ENCODE measurements at places on chromosomes 16 and 17. TPM values are rescaled to one million over a fixed set of nuclear protein-coding genes. Genes with fewer than 3 reads are reported as not detected.

DNA sequence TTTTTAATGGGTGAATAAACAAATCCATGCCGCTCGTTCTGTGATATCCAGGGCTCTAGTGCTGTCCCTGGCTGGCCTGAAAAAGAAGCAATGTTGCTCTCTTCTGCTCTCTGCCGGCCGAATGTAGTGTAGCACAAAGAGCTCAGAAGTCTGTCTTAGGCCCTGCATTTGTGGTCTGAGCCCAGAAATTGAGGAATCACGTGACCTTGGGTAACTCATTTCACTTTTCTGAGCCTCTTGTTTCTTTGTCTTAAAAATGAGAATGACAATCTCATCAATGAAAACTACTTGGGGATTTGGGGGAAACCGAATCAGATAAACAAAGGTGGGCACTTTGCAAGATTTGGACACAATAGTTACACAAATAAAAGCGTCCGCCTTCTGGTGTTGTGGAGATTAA is 381.6 kb upstream of the ASIC2 start:
- DNase-seq, result no peak

GRCh38 chr17:43125967-43126910 is 1.1 kb upstream of the BRCA1 start:
- no peak for DNase-seq

Gene NOXO1
- total RNA-seq, result 0.20 TPM

Gene CLEC3A
- total RNA-seq, result not detected

DNA sequence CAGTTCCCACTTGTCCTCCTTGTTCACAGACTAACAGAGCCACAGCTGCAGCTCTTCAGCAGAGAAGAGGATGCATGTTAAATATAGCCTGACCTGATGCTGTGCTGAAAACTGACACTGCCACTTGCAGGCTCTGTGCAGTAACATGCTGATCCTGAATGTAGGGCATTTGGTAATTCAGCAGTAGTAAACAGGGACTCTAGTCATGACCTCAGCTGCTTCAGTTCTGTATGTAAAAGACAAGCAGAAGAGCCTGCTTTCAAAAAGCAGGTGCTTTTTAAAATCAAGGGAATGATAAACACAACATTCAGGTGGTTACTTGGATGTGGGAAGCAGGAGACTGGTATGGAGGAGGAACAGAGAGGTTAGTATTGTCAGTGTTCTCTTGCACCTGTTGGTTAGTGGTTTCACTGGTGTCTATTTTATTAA is 33.8 kb downstream of the ESRP2 start:
- DNase-seq, result peak; percentile 23

- no peak for DNase-seq
Observed at GRCh38 chr17:59642565-59642964, 22.9 kb downstream of the CLTC start.

DNA sequence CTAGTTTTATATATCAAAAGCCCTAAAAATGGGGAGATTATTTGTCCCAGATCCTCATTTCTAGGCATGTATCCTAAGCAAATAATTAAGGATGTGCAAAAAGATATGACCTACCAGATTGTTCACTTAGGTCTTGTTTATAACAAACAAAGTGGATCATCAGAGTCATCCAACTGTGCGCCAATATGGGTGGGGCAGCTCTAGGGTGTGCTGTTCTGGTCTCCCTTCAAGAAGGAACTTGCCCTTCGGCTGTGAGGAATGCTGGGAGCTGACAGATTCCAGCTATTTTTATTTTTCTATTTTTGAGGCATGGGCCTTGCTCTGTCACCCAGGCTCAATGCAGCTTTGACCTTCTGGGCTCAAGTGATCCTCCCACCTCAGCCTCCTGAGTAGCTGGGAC is 13.8 kb downstream of the CHP2 start:
- no peak for DNase-seq

Gene METTL16
- 24.5 TPM for total RNA-seq

DNA sequence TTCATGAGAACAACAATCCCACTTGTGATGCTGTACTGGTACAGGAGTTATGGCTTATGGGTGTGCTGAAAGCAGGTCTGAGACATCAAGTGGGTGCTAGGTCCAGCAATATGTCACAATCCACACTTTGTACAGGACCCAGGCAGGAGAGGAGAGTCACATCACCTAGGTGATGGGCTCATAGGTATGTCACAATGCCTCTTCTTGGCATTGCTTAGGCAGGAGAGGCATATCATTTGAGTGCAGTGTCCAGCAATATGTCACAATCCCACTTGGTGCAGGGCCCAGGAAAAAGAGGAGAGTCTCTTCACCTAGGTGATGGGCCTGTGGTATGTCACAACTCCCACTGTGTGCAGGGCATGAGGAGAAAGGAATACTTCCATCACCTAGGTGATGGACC is 2110.0 kb downstream of the TP53TG3F start:
- DNase-seq, result no peak

DNA sequence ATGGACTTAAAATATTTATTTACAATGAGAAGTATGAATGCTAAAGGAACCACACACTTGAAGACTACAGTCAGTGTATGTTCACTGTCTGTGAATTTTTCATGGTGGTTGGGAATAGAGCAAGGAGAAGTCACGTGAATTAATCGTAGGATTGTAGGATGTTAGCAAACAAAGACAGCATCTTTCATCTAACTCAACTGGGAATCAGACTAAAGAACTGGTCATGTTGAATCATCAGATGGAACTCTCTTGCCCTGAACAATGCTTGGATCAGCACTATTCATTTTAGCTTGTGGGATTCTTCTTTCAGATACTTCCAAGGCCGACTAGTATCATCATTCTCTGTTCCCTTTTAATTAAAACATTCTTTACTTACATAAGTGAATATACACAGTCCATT is 18.1 kb downstream of the KCNJ2 start:
- no peak for DNase-seq

Gene SLC16A6
- total RNA-seq, result 47.7 TPM

DNA sequence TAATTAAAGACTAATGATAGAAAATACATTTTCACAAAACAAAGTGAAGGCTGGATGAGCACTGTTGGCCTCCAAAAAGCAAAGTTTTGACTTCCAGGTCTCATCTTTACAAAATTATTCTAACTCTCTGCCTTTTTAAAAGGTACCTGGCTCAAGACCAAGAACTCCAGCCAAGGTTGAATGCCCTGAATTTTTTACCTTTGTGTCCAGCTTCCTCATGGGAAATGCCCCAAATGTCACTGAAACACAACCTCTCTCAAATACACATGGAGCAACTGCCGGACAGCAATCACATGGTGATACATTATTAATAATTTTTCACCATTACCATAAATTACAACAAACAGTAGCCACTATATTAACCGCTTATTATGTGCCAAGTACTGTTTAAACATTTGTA is 32.2 kb downstream of the ADAMTS18 start:
- no peak for DNase-seq

Gene KRT14
- total RNA-seq, result not detected

DNA sequence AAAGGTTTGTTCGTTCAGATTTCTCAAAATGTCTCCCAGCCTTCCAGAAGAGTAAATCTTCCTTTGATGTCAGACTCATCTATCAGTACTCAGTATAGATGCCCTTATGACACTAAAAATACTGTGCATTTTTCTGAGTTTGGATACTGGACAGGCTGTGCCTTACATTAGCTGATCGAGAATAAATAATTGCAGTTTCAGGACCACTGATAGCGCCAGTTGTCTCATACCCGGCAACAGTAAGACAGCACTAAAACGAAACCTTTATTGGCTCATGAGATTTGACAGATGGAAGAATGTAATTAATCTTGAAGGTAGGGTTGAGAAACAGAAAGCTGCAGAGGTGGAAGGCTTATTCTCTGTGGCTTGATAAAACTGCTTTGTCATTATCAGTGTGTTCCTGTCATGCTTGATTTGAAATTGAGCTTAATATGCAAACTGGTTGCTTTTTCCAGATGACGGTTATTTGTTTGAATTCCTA is 1.2 kb downstream of the ATP6V0A1 start:
- no peak for DNase-seq

Gene KRT20
- 0.21 TPM for total RNA-seq

DNA sequence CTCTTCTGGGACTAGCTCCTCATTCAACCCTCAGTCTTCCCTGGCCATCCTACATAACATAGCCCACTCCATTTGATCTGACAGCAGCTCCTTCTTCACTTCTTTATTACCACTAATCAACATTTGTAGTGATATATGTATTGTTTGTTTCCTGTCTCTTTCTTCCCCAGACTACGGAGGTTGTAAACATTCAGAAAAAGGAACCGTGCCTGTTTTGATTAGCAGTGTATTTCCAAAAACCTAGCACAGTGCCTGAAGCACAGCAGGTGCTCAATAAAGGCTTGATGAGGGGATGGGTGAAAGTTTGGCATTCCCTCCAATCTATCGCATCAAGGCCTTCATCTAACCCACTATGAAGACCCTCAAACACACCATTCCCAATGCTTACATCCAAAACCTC is 150.8 kb downstream of the XYLT1 start:
- no peak for DNase-seq

DNA sequence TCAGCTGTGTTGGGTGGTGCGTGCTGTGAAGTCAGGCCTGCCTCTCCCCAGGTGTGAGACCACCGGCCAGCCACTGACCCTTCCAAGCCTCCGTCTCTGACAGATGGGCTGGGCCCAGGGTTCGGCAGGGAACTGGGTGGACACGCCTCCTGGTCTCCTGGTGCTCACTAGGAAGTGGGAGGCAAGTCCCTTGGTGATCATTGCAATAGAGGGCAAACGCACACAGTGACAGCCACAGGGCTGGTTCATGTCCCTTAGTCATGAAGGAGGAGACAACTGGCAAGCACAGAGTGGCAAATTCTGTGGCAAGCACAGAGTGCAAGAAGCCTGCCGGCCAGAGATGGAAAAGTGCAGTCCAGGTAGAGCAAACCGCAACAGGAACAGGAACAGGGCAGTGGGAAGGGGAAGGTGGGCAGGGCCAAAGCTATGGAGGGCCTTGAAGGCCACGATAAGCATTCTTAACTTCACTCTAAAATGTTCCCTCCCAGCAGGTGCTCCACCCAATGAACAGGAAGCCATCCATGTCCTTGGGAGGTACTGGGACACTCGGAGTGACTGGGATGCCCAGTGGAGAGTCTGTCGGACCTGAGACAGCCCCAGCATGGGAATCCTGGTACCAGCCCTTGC is 21.9 kb downstream of the USP7 start:
- DNase-seq, result peak; percentile 65

DNA sequence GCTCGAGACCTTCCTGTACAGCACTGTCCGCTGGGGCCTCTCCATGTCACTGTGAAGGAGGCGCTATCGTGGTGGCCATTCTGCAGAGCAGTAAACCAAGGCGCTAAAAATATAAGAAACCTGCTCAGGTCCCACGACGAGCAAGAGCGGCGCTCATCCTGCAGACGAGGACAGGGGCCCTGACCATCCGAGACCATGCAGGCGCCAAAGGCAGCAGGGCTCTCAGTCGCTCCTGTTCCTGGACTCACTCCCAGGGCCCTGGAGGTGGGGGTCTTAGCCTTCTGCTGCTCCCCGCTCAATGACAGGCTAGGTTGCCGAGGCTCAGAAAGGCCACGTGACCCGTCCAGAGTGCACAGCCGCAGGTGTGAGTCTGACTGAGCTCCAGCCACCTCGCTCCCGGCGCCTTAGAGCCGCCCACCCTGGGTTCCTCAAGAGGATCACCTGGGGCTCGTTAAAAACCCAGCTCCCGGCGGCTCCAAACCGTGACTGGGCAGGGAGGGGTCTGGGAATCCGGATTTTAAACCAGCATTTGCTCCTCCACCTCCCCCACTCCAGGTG is 509 bp upstream of the ATP2C2 start:
- no peak for DNase-seq

Gene NETO2
- total RNA-seq, result 3.9 TPM

DNA sequence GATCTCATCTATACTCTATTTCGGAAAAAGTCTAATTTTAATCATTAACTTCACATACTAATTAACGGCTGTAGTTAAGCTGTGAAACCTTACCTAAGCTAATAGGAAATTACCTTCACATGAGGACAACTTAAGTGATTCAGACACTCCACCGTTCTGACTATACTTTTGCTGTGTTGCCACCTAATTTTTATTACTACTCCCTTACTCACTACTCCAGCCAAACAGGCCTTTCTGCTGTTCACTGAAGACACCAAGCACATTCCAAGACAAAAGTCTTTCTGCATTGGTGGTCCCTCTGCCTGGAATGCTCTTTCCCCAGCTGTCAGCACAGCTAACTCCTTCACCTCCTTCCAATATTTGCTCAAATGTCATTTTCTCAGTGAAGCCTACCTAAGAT is 1.3 kb downstream of the CMTR2 start:
- DNase-seq, result no peak

GRCh38 chr17:10738521-10739258 is 8.9 kb upstream of the TMEM220 start:
- no peak for DNase-seq

DNA sequence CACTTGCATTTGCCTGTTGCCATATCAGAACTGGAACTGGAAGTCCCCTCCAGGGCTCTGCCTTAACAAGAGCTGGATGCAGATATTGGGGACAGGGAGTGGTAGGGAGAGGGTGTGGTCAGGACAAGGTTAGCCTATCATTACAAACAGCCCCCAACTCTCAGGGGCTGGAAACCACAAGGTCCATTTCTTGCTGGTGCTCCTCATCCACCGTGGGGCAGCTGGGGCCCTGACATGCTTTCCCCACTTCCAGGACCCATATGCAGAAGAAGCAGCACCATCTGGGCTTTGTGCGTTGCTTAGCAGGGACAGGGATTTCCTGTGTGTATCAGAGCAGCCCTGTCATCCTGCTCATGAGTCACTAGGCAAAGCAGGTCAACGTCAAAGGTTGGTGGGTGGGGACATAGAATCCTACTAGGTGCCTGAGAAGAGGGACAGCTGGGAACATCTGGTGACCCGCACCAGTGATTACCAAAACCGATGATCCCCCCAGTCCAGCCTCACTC is 26.9 kb downstream of the RGS9 start:
- DNase-seq, result no peak

Gene PDILT
- not detected for total RNA-seq

DNA sequence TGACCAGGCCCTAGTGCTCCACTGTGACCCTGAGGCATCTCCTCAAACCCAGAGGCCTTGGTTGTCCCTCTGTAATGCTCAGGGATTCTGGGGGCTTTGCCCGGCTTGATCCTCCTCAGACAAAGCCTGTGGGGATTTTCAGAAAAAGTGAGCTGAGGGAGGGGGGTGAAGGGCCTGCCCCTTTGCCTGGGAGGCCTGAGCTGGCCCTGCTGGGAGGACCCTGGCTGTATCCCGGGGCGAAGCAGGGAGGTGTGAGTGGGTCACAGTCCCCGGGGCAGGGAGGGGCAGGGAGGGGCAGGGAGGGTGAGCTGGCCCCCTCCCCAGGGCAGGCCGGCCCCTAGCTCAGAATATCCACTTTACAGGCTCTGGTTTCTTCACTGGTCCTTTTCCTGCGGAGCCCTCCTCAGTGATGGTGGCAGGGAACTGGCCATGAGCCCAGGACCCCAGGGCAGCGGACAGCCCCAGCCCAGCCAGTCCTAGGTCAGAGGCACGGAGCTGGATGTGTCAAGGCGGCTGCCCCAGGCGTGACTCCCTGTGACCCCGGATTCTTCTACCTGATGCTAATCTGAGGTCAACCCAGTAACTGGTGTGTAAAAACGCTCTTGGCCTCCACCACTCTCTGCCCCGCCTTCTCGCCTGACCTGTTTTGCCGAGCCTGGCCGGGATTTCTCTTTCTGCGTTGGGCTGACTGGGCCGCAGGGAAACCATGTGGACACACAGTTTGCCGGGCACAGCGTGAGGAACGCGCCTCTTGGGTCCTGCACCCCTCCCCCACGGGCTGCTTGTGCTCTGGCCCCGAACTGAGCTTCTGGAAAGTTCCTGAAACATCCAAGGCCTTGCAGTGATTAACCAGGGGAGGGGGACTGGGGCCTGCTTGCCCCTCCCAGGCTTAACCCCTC is 5.8 kb upstream of the FASN start:
- peak; percentile 86 for DNase-seq

Data from psoas muscle (tissue), 8 donors.